ENCODE measurements at places on chromosomes 6 and 20. TPM values are rescaled to one million over a fixed set of nuclear protein-coding genes. Genes with fewer than 3 reads are reported as not detected.

The PLCB1 gene
- 2.1 TPM for polyA plus RNA-seq

The SYNGAP1 gene
- polyA plus RNA-seq: 3.2 TPM

The ULBP2 gene
- polyA plus RNA-seq: 20.7 TPM

DNA sequence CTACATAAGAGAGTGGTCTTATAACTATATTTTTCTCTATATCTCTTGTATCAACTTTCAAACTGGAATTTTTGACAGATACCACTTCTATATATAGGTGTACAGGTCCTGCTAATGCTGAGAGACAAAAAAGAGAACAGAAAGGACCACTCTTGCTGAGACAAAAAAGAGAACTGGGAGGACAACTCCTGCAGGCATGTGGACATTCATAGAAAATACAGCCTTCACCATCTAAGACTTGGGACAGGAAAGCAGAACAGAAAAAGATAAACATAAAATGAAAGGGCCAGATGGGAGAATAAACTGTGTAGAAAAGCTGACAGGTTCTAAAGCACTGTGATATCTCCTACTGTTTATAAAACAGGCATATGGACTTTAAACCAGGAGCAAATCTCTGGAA is 541.0 kb upstream of the ADGRB3 start:
- DNase-seq: no peak

DNA sequence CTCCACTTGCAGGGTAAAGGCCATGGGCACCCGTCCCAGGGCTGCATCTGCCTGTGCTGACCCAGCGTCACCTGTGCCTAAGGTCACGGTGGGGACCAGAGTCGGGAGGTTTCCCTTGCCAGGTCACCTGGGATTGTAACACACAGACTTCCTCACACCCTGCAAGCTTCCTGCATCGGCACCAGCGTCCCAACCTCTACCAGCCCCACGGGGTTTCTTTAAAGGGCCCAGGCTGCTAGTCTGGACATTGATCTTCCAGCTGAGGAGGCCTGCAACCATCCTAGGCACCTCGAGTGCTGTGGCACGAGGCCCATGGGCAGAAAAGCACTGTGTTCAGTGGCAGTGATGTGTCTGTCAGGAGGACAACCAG is 12.6 kb downstream of the ACSS1 start:
- no peak for DNase-seq

The SLC26A8 gene
- polyA plus RNA-seq: 0.16 TPM

The PPIL6 gene
- 0.45 TPM for polyA plus RNA-seq

DNA sequence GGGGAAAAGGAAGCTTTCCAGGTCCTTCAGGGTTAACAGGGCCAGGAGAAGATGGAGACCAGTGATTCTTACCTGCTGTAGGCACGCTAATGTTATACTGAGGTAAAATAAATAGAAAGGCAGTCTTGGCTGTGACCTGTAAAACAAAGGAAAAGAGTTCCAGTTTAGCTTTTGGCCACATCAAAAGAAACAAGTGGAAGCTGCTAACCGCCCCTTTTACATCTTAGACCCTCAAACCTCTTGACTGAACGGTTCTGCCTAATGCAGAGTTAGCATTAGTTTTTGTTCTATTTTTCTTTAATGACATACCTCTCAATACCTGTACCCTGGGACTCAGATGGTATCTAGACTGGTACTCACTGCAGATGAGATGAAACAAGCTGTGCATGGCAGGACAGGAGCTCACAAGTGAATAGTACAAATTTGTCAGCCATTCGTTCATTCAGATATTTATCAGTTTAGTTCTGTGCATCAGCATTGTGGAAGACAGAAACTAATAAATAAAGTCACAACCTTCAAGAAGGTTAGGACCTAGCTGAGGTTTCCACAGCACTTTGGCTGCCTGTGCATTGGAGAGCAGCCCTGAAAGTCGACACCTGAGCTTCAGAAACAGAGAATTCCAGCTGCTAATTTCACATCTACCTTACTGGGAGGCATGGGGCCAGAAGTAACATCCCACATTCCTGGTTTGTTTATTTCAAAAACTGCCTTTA is 41.0 kb downstream of the TRAM2 start:
- DNase-seq: no peak

DNA sequence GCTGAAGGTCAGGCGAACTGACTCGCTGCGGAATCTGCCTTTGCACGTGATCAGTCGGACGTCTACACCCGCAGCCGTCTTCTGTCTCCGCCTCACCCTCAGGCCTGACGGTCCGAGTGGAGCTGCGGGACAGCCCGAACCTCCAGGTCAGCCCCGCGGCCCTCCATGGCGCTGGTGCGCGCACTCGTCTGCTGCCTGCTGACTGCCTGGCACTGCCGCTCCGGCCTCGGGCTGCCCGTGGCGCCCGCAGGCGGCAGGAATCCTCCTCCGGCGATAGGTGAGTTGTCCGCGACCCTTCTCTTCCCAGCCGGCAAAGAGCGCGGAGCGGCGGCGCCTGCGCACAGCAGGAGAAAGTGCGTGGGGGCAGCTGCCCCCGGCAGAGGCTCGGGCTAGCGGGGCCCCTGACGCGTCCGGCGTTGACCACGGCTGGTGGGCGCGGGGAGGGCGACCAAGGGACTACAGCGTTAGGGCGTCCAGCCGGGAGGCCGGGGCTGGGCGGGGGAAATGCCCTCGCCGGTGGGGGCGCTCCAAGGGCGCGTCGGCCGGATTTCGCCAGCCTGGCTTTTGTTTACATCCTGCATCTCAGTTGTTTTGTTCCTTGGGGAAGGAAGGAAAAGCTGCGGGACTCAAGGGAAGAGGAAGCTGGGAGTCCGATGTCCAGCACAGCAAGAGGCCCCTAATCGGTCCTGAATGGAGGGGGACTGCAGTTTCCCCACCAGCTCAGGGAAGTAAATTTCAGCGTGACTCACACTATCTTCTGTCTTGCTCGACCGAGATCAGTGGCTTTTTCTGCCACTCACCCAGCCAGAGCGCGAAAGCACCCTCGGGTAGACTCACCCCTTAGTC is at the start of gene SMPDL3A:
TSS of gene SMPDL3A (plus strand) at position 77 of the 846 bp plus-strand sequence. CDS start at position 166, 89 bp downstream.
- DNase-seq: peak; percentile 74

DNA sequence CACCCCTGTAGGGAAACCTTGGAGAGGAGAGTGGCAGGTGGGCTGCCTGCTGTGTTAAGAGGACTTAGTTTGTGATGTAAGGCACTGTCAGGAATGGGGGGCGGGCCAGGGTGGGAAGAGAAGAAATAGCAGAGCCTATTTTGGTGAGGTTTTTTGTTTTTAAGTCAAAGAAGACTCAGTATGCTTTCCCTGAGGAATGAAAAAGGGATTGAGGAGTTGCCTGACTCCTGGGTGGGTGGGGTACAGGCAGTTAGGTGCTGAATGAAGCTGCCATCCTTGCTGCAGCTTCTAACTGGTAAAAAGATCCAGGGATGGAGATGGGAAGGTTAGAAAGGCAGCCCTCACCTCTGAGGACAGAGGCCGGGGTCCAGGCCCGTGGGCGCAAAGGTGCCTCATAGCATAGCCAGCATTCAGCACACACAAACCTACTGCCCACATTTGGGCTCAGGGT is 37.9 kb downstream of the PLCG1 start:
- no peak for DNase-seq

DNA sequence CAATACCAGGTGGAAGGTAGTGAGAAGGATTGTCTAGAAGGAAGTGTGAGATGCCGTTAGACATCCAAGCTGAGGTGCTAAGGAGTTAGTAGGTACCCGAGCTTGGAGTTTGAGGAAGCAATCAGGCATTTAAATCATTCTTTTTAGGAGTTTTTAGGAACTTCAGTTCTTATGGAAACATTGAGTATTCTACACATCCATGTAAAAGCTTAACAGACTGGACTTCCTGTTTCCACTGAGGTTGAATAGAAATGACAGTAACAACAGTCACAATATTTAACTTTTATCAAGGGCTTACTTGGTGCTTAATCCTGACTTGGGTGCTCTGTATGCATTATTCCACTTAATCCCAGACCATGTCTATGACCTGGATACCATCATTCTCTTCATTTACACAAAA is 136.4 kb downstream of the UST start:
- DNase-seq: no peak

DNA sequence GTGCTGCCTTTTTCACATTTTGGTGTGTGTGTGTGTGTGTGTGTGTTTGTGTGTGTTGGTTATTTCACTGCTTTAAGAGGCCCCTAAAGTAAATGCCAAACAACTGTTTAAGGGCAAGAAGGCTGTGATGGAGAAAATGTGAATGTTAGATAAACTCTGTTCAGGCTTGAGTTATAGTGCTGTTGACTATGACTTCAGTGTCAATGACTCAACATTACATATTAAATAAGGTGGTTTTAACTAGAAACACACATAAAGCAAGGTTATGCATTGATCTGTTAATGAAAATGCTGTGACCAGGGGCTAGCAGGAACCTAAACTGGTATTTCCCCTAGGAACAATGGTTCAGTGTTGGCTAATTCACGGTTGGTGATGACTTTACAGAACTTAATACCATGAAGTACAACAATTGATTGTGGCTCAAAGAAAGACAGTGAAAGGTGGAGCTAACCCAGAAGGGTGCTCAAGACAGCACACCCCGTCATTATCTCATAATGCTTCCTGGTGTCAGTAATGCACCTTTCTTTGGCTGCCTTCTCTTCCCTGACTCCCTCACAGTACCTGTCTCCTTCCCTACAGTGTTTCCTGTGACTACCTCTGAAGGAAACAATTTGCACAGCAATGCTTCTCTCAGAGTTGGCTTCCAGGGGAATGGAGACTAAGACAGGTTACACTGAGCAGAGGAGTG is 116.1 kb downstream of the RIN2 start:
- DNase-seq: peak; percentile 23

DNA sequence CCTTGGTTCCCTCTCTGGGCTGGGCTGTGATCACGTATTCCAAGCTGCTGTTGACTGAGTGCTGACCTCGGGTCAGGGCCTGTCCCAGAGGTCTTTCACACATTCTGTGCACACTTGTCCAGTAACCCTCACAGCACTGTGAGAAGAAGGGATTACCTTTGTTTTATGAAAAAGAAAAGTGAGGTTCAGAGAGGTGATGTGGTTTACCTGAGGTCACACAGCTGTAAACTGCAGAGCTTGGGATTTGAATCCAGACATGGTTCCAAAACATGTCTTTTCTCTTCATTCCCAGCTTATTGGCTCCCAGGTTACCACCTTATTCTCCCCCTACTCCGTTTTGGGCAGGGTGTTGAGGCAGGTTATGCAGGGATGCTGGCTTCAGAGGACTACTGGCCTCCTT is 28.4 kb upstream of the CDH22 start:
- DNase-seq: no peak

The UBD gene
- not detected for polyA plus RNA-seq

The OR2J1 gene
- polyA plus RNA-seq: not detected

DNA sequence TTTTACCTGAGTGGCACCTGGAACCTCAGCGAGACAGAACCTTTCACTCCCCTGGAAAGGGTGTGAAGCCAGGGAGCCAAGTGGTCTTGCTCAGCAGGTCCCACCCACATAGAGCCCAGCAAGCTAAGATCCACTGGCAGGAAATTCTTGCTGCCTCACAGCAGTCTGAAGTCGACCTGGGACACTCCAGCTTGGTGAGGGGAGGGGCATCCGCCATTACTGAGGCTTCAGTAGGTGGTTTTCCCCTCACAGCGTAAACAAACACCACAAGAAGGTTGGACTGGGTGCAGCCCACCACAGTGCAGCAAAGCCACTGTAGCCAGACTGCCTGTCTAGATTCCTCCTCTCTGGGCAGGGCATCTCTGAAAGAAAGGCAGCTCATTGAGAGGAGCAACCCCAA is 134.7 kb upstream of the RSPO3 start:
- DNase-seq: no peak

GRCh38 chr20:59937150-59937549 is 3.0 kb downstream of the PPP1R3D start:
- DNase-seq: no peak

The GNAS-AS1 gene
- polyA plus RNA-seq: 0.27 TPM

The NINL gene
- 2.1 TPM for polyA plus RNA-seq

All from mammary epithelial cell (primary cell).